Fibroblast of skin of back (primary cell): ENCODE measurements at places on chromosomes 5 and 9.

GRCh38 chr5:176542135-176542595 lies 5.0 kb upstream of the RNF44 start:
- DNase-seq = no peak

GRCh38 chr5:157710431-157710830 lies 20.8 kb upstream of the THG1L start:
- no peak for DNase-seq

DNA sequence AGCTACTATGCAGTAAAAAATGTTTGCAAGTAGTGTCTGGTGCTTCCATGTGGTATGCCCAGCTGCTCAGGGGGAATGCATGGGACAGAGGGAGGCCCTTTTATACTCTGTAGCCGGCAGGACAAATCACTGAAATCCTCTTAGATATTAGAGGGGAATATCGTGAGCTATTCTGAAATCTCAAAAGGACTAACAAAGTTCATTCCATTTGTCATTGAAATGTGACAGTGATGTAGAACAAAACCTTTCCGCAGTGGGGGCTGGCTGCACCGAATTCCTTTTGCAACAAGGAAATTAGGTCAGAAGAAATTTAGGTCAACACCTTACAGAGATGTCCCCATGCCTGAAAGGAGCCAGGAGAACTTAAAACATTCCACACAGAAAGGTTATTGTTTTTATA lies 72.4 kb upstream of the MEF2C start:
- DNase-seq = no peak

GRCh38 chr5:124524552-124525232 lies 221.7 kb downstream of the ZNF608 start:
- no peak for DNase-seq

- DNase-seq = no peak
These were observed 140.7 kb downstream of the MTX3 start for GRCh38 chr5:79850316-79850822.

DNA sequence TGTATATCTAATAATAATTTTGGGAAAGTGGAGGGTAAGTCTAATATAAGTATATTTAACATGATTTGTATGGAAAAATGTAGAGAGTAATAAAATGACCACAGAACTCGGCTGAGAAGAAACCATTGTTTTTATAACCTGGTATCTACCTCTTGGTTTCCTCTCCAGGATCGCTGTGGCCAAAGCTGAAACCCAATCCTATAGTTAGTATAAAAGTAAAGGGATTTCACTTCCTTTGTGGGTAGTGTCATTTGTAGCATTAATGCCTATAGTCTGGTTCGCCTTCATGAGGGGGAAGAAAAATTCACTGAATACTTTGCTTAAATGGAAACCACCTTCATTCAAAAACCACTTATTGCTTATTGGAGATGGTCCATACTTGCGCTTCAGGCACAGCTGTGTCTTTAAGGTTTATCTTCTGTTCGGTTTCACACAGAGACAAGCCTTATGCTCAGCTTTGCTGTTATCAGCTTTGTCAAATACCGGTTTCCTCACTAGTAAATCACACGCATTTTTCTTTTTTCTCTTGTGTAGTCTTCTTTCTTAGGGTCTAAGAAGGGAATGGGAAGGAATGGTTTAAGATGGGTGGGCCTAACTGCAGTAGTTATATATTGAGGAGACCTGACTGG lies 12.1 kb downstream of the PIK3R1 start:
- DNase-seq = no peak

DNA sequence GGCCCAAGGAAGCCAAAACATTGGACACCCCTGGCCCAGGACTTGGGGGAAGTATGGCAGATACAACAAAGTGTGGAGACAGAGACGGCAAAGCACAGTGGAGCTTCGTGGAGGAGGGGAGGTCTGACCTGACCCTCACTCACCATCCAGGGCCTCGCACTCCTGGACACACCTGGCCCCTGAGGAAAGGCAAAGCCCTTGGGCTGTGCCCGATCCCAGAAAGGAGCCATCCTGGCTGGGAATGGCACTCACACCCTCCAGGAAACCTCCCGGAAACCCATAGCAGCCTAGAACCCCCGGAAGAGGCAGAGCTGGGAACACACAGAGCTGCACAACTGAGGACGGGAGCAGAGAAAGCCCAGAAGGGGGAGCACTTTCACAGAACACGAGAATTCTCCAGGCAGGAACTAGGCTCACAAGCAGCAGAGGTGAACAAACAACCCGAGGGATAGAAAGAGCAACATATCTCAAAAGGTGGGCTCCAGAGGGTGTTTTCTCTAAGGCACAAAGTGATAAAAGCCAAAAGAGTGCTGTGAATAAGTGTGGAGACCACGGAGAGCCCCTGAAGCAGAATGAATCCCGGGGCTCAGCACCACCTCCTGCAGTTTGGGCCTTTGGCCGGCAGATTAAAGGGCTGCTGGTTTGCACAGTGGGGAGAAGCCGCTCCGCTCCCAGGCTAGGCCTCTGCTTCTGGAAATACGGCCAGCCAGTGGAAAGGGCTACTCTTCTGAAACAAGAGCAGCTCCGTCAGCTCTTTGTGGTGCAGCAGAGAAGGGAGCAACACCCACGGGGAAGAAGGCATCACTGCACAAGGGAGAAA lies 108.2 kb downstream of the UBE2R2 start:
- DNase-seq = peak; percentile 65

- peak; percentile 80 for DNase-seq
These were observed 26.3 kb downstream of the NR3C1 start for GRCh38 chr5:143376911-143377813.

- peak; percentile 2 for DNase-seq
These were observed 1188.0 kb upstream of the CDH9 start for GRCh38 chr5:28226407-28226806.

GRCh38 chr9:5263351-5264218 lies 32.4 kb downstream of the INSL4 start:
- peak; percentile 4 for DNase-seq

- DNase-seq = peak; percentile 69
These were observed 33.3 kb downstream of the KCTD16 start for GRCh38 chr5:144203750-144204596.

- DNase-seq = no peak
These were observed 60.1 kb downstream of the SIL1 start for GRCh38 chr5:139138109-139138508.

DNA sequence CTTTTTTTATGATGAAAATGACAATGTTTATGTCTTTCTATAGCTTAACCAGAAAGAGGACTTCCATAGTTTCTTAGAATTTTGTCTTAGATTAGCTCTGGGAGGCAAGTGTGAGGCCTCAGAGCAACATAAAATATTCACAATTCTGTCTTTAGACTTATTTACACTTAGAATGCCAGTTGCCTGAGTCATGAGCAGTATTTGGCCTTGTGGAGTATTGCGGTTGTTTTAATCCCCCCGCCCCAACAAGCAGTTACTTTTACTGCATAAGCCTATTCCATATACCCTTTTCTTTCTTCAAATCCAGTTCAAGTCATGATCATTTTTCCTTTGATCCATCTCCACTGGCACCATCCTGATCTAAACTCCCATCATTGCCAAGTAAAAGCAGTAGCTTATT lies 198.0 kb upstream of the EGFLAM start:
- peak; percentile 76 for DNase-seq

DNA sequence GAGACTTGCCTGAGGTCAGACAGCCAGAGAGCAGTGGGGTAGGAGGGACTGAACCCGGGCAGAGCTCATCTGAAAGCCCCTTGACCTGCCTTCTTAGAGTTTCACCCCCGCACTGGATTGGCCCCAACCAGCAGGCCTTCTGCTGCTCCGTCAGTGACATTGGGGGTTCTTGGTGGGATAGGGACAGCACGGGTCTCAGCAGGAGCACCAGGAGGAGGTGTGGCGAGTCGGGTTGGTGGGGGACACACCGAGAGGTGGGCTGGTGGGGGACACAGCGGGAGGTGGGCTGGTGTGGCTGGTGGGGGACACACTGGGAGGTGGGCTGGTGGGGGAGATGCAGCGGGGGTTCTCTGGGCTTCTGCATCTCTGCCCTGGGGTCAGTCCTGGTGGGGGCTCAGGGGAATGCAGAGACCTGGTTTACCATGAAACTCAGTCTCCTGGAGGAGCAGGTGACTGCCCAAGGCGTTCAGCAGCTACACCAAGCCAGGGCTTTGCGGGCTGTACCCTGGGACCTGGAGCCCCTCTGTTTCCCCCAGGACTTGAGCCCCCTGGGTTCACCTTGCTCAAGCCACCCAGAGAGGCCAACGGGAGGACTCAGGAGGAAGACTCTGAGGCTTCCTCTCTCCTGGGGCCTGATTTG lies 28.1 kb upstream of the RNU6ATAC start:
- DNase-seq = no peak

DNA sequence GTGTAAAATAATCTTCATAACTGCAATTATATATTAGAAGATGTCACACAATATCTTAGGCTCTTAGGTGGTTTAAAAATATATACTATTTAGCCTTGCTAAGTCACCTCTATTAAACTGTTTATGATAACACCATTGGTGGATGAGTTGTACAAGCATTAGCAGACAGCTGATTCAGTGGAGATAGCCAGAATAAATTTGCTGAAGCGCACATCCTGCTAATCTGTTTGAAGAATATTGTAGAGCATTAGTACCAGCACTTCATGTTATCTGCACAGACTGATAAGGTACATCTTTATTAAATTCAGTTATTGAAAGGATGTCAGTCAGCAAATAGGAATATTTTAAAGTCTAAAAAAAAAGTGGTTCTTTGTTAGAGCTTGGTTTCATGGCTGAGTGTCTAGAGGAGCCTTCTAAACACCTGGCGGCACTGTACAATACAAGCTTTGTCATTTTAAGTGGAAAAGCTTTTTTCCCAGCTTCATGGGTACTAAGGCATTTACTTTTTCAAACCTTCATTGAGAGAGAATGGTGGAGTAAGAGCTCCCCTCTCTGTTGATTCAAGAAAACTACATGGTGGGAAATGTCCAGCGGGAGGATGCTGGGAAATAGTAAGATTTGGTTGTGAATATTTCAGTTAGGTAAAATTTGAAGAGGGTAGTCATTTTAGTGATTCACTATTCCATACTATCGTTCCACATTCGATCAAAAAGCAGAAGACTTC lies 275.1 kb downstream of the SLF1 start:
- peak; percentile 6 for DNase-seq

GRCh38 chr5:995318-995717 lies 13.3 kb upstream of the NKD2 start:
- DNase-seq = no peak

GRCh38 chr9:69322256-69322655 lies 2.8 kb upstream of the ENTREP1 start:
- DNase-seq = no peak

DNA sequence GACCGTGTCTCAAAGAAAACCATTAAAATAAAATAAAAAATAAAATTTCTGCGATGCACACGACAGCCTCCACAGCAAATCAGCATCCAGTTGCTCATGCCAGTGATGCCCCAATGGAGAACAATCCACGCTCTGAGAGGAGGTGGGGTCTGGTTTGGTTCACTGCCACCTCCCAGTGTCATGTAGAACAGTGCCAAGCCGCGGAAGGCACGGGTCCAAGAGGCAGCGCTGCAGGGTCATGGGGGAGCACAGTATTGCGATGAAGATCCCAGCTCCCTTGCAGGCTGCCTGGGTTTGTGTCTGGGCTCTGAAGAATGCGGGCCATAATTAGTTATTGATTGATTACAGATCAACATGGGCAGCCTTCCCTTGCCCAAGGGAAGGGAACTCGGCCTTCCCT lies 6.1 kb upstream of the CACFD1 start:
- DNase-seq = no peak

GRCh38 chr5:154513669-154514084 lies 35.6 kb upstream of the HAND1 start:
- no peak for DNase-seq

DNA sequence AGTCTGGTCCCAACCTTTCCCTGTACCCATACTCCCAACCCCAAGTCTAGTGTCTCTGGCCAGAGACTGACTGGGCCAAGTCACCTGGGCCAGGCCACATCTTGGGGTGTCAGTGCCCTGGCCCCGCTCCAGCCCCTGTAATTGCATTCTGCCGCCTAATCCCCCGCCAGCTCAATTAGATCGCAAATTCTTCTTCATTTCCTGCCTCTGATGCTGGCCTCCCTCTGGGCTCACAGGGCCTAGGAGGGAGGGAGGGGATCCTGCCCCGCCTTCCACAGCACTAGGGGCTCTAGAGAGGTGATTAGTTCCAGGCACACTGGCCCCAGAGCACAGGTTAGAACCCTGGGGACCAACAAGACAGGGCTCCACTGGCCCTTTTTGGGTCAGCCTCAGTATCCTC lies 5.5 kb downstream of the CXXC5 start:
- DNase-seq = peak; percentile 15

DNA sequence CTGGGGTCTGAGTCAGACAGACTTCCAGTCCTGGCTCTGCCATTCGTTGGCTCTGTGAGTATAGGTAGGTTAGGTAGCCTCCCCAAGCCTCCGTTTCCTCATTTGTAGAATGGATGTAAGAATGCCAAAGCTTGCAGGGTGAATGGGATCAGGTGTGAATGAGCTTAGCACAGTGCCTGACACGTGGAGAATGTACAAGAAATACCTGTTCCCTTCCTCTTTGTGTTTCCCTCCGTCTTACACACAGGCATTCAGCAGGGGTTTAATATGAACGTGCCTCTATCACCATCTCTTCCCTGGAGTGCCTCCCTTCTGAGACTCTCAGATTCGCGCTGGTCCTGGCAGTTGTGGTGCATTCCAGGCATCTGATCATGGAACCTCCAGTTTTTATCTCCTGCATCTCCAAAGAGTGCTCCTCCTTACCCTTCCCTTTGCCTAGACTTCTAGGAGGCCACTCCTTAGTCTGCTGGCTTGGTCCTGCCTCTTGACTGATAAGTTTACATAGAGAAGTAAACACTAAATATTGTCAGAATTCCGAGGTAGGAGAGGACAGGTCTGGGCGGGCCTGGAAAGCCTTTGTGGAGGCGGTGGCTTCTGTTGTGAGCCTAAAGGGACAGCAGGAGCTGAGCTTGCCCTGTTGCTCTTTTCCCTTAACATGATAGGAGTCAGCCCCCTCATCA lies 199.4 kb downstream of the AOPEP start:
- no peak for DNase-seq

GRCh38 chr5:39367711-39368110 lies 3.4 kb upstream of the C9 start:
- DNase-seq = no peak

DNA sequence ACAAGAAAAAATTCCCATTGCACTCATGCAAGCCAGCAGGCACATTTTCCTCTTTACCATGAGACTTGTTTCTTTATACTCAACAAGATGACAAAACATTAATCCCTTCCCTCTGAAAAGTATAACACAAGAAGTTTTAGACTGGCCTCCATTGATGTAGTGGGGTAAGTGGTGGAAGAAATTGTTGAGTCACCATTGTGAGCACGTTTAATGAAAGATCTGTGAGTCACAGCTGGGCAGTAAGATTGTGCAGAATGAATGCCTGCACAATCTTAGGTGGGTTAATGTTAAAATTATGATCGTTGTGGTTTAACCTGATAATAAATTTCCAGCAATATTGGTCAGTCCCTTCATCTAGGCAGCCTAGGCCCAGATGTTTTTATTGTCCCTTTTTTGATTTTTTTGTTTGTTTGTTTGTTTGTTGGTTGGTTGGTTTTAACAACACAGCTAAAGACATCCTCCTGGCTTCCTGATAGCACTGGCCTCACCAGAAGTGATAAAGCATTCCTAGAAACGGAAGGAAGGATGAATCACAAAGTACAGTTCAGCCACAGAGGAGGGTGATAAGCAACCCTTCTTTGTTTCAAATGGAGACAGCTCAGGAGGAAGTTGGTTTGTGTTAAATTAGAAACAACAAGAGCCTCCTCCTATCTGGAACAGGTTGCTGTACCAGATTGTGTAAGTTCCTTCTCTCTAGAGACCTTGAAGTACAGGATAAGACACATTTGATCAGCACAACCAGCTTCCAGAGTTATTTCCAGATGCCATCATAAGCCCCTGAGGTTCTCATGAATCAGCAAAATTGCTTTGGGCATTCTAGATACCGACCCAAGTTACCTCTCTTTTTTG lies 40.3 kb downstream of the SLC24A2 start:
- no peak for DNase-seq
